ENCODE measurements at places on chromosomes 6 and 20.

GRCh38 chr6:109059571-109060021 lies 35.0 kb downstream of the SESN1 start:
- DNase-seq, result peak; percentile 24

- DNase-seq, result no peak
These were observed 8.2 kb upstream of the BEND3 start for GRCh38 chr6:107123501-107123900.

- peak; percentile 55 for DNase-seq
These were observed 612 bp downstream of the TNNC2 start for GRCh38 chr20:45826381-45827019.

GRCh38 chr6:84156306-84156705 lies 71.1 kb downstream of the CEP162 start:
- DNase-seq, result peak; percentile 13

DNA sequence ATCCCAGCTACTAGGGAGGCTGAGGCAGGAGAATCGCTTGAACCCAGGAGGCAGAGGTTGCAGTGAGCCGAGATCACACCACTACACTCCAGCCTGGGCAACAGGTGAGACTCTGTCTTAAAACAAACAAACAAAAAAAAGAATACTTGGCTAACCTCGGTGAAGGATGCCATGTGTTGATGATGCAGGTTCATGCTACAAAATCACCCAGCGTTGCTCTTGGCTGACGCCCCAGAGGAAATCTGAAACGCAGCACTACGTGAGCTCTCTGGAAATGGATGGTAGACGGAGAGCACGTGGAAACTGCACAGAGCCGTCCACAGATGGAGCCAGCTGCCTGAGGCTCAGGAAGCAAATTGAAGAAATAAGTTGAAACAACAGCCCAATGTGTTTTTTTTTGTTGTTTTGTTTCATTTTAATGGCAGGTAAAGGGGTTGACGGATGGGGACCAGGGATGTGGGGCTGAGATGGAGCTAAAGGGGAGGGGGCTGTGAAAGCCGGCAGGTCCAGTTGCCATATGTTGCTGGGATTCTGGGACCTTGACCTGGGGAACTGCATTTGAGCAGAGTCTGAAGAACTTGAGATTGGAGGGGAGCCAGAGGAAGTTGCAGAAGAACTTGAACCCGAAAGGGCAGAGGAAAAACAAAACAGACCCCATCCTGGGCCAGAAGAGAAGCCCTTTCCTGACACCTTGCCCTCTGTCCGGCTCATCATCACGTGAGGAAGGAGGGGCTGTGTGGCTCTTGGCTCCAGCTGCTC lies 12.8 kb upstream of the MANBAL start:
- DNase-seq, result peak; percentile 76

DNA sequence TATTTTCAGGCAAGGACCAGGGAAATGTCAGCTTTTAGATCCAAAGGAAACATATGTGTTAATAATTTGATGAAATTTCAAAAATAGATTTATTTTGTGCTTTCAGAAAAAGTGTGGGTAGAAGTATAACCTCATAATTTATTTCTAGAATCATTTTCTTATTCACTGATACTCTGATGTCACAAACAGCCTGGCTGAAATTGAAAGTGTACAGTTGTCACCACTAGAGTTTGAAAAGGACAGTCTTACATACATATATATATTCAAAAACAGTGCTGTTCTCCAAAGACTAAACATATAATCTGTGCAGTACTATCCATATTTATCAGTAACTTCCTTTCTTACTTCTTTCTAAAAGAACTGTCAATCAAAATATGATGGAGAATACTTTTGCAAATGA lies 254.4 kb upstream of the KCNQ5 start:
- DNase-seq, result no peak

- no peak for DNase-seq
These were observed 982.0 kb upstream of the EPHA7 start for GRCh38 chr6:94401311-94401710.

DNA sequence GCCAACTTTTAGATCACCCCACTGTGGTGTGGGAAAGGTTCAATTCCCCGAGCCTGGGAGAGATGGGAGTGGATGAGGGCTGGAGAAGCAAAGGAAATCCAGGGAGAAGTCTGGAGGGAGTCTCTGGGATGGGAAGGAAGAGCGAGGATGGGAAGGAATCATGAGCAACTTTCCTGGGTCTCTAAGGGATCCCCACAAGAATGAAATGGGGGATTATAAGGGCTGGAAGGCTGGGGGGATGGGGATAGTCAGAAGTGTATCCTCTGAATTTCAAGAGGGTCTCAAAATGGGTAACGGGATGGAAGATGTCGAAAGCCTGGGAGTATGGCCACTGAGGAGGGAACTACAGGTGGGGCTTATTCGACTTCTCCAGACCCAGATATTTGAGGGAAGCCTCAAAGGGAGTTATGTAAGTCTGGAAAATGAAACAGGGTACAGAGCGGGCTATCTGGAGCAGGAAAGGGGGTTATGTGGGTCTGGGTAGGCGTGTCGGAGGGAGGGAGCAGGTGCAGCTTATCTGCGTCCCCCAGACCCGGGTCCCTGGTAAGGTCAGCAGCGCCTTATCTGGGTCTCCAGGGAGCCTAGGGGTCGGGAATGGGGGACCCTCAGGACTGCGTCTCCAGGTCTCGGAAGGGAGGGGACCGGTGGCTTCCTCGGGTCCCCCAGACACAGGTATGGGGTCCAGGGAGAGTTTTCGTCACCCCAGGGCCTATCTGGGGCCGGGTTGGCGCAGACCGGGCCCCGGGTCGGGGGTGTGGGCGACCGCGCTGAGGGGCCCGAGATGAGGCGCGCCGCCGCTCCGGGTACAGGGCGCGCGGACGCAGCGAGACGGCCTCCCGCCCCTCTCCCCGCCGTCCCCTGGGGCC lies 550 bp downstream of the PLAGL2 start:
- DNase-seq, result no peak

GRCh38 chr6:33298773-33299236 lies at the start of gene RGL2:
Gene RGL2 (minus strand): TSS chr6:33298942. CDS start chr6:33298610, 332 bp downstream.
- DNase-seq, result peak; percentile 65

DNA sequence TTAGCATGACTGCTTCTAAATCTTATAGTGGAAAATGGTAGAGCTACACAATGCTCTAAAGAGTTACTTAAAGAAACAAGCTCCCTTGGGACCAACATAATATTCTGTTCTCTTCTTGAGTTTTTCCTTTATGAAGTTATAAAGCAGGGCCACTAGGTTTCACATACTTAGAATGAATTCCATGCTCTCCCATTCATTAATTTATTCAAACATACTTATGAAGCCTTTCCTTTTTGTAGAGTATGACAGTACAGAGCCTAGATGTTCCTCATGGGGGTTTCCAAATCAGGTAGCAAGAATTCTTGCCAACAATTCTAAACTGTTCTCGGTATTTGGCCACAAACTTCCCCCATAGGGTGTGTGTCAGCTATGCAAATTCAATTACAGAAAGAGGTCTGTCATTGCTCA lies 20.6 kb upstream of the FABP7 start:
- no peak for DNase-seq

- DNase-seq, result peak; percentile 62
These were observed 77.9 kb upstream of the CITED2 start for GRCh38 chr6:139452148-139452876.

DNA sequence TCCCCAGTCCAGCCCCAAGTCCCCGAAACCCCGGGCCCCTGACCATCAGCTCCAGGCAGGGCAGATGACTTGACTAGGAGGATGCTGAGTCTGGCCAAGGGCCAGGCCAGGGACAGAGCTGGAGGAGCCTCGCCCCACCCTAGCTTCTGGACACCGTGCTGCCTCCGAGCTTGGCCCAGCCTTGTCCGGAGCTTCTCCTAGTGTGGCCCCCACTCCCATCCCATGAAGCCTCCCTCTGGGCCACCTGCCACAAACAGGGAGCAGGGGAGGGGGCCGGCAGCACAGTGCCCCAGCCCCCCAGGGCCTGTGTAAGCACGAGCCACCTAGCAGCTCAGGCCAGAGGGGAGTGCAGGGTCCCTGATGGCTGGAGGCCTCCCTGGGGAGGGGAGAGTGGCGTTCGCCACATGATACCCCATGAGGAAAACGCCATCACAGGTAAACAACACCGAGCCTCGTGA lies 5.3 kb downstream of the EEF1A2 start:
- no peak for DNase-seq

DNA sequence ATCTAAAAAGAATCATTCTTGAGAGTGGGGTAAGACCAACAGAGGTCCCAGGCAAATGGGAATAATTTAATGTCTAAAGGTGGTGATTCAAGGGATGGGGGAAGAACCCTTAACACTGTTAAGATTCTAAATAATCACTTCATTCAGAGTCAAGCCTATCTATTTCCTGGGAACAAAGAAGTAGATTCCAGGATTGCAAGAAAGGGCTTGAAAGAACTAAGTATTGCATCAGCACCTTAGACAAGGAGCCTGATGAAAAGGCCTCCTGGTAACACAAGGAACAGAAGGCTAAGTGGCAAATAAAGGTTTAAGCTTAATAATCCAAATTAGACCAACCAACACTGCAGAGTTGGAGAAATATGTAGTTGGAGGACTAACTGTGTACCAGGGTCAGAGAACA lies 620.7 kb upstream of the BTBD3 start:
- no peak for DNase-seq

DNA sequence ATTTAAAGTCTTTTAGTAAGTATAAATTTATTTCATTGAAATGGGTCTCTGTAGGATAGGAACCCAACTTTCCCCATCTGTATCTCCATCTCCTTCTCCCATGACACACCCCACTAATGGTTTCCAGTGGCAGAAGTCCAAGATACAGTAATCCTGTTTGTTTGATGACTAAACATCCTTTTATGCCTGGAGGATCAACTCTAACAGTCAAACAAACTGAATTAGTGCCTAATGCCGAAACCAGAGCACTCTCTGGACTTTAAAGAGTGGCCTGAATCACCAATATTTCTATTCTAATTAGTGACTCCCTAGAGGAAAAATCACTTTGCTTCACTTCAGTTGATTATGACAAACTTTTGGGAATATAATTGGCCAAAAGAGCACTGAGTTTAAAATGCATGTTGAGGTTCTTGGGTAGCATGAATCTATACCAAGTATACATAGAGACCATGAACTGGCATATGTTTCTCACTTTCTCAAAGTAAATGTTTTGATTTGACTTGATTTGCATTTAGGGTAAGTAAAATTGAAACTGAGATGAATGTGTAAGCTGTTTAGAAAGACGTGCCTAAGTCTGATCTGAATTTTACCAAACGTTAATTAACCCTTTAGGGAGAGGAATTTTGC lies 776.4 kb upstream of the NRSN1 start:
- DNase-seq, result peak; percentile 61

DNA sequence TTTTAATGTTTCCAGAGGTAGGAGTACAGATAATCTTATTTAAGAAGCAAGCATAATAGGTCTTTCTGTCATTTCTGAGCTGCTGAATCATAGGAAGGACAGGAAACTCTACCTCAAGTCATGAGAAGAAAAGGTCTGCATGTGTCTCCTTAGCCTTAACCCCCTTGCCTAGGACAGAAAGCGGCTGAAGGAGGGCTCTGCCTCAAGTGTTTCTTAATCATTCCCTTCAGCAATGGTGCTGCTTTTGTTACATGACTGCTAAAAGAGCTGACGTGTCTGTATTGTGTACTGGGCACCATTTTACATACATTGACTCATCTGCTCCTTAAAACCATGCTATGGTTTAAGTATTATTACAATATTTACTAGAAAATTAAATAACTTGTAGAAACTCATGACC lies 564.0 kb upstream of the AGPAT4 start:
- DNase-seq, result no peak

- DNase-seq, result no peak
These were observed 26.2 kb downstream of the PDRG1 start for GRCh38 chr20:31925631-31926030.

DNA sequence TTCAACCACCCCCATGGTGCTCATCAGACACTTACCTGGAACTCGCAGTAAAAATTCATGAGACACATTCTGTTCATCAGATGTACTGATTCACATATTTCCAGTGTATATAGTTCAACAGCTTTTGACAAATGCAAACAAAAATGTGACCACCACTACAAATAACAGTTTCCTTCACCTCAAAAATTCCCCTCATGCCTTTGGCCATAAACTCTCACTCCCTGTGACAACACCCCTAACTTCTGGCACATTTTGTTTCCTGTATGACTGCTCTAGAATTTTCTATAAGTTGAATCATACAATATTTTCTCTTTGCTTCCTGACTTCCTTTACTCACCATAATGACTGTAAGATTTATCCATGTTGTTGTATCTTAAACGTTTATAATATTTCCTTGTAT lies 63.7 kb downstream of the C6orf118 start:
- peak; percentile 20 for DNase-seq

- peak; percentile 1 for DNase-seq
These were observed 149.5 kb downstream of the BFSP1 start for GRCh38 chr20:17381724-17382123.

GRCh38 chr20:436476-436875 lies 25.9 kb downstream of the TBC1D20 start:
- no peak for DNase-seq

- DNase-seq, result no peak
These were observed 51.0 kb downstream of the SCGN start for GRCh38 chr6:25703005-25703404.

DNA sequence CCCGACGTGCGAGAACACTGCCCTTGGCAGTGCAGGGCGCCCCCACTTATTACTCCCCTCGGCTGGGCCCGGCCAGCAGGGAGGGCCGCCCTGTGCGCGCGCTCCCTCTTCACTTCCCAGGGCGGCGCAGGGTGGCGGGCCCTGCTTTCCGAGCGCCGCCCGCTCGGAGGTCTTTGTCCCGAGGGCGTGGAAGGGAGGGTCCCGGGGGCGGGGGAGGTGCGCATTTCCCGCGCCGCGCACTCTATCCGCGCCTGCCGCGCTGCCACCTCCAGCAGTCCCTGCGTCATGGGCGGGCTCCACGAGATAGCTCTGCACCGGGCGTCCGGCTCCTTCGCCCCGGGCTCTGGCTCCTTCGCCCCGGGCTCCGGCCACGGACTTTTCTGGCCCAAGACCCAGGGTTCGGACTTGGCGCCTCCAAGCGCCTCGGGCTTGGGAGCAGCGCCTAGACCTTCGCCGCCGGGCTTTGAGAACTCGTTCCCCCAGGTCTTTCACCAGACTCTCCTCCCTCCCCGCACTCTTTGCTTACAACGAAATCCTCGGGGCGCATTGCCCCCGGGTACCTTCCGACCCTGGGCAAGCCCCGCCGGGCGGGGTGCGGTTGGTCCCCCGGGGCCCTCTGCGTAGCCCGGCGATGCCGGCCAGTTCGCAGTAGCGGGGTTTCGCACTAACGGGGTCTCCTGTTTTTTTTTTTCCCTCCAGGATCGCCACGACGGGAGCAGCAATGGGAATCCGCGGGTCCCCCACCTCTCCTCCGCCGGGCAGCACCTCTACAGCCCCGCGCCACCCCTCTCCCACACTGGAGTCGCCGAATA lies 1.6 kb downstream of the TFAP2C start:
- DNase-seq, result peak; percentile 42

- no peak for DNase-seq
These were observed 37.4 kb upstream of the TBXT start for GRCh38 chr6:166204852-166205650.

- DNase-seq, result no peak
These were observed 270.9 kb upstream of the SPTLC3 start for GRCh38 chr20:12737900-12738299.

- no peak for DNase-seq
These were observed 147.2 kb upstream of the EYA4 start for GRCh38 chr6:133093956-133094355.

Data from AG10803 (cell line).